ENCODE measurements at places on chromosomes 16 and 17.

GRCh38 chr16:85396879-85397871 is 215.9 kb upstream of the GSE1 start:
- no peak for DNase-seq

DNA sequence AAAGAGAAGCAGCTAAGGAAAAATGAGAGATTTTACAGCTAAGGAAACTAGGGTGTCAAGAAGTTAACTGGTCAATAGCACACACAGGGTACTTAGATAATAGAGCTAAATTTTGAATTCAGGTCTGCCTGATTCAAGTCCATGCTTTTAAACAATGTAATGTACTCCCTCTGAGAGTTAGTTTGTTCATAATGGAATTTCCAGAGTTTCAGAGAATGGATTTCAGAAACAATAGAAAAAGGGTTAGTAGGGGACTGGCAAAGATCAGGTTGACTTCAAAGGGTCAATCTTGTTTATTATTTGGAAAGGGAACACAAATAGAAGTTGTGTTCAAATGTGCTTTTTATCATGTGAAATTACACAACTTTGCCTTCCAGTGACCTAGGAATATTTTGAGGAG is 17.9 kb downstream of the NSRP1 start:
- no peak for DNase-seq

GRCh38 chr16:14682121-14682520 is 12.0 kb downstream of the PLA2G10 start:
- no peak for DNase-seq

GRCh38 chr17:58275417-58275816 is 5.3 kb downstream of the MPO start:
- no peak for DNase-seq

DNA sequence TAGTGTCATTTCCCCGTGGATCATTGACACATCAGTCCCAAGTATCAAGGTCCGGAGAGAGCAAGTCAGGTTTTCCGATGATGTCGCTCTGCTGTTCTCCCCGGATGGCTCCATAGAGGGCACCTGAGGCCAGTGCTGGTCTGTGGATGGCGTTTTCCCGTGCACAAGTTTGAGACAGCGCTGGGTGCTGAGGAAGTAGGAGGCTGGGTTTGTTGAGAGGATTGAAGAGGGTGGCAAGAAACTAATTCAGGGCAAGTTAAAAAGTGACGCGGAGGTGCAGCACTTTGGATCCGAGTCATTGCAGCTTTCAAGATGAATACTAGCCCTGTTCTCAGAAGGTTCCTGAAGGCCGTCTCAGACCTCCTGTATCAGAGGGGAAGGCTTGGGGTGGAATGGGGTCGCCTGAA is 7.7 kb downstream of the NUBP1 start:
- no peak for DNase-seq

DNA sequence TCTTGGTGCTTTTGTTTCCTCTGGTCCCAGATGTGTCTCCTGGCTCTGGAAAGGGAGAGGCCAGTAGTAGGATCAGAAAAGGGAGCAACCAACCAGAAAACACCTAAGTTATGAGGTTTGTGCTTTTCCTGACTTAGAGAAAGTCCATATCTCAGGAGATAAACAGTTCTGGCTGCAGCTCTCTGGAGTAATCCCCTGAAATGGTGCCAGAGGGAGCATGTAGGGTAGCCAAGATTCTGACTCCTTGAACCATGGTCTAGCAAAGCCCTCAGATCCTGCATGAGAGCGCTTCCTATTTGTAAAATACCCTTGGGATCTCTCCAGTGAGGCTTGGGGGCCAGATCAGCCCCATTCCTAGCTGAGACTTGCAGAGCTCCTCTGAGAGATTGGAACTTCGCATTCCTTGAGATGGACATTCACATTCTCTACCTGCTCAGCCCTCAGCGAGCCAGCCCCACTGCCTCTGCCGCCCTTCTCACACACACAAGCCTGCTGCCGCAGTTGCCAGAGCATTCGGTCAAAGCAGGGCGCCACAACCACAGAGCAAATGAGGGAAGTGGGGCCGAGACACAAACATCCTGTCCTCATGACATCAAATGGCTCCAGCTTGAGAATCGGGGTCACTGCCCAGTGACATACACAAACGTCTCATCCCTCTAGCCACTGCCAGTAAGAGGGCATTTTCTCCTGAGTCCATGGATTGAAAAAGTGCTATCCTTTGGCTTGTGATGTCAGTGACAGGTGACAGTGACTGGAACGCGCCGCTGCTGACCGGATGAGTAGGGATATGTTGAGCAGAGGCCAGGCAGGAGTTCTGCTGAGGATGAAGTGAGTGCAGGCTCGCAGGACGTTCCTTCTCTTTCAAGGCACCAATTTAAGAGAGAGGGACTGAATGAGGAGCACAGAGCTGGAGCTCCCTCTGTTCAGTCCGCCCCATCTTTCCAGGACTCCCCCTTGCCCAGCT is 5.0 kb downstream of the ABHD15 start:
- no peak for DNase-seq

DNA sequence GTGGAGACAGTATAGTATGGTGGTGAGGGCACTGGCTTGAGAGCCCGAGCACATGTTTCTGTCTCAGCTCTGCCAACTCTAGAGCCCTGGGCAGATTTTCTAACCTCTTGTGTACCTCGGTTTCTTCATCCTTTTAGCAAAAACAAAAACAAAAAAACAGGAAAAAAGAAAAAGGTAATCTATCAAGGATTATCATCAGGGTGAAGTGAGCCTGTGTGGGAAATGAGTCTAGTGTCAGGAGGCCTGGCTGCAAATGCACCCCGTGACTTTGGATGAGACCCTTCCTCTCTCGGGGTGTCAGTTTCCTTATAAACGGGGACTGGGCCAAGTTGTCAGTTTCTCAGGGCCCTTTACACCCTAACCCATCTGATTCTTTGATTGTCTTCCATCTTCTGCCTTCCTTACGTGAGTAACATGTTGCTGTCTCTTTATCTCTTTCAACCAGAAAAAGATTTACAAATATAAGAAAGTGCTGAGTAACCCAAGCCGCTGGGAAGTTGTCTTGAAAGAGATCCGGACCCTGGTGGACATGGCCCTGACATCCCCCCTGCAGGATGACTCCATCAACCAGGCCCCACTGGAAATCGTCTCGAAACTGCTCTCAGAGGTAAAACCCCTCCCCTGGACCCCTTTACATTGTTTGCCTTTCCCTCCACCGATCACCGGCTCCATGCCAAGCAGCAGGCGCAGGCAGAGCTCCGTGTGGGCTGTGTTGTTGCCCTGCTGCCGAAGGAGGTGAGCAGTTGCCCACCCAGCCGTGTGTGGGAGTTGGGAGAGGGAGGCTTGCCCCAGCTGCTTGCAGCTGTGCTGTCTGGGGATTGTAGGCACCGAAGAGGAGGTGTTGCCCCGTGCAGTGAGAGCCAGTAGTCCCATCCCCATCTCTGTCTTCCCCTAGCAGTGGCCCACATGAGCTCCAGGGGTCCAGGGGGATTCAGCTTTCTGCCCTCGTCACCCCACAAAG is 127.1 kb upstream of the PLCG2 start:
- DNase-seq, result no peak

DNA sequence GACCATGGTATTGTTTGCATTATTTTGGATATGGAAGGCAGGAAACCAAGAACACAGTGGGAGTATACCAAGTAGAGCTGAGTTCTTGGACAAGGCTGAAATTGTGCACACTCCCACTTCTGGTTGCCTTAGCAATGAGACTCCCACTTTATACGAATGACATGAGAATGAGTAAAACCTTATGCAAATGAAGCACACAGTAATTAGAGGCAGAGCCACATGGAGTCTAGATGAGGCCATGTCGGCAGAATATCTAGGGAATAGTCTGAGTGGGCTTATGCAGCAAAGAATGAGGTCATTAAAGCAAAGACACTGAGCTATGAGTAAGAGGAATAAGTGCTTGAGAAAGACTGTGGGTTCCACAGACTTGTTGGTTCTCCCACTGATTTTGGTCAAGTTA is 178.7 kb downstream of the GRIN2A start:
- no peak for DNase-seq

GRCh38 chr16:8109510-8110369 is 480.6 kb downstream of the TMEM114 start:
- no peak for DNase-seq

- no peak for DNase-seq
Observed at GRCh38 chr16:31465788-31466370, 6.1 kb upstream of the TGFB1I1 start.

All from C1 segment of cervical spinal cord (tissue), 14 donors.